ENCODE measurements at places on chromosomes 6 and 20.

GRCh38 chr20:57244221-57244585 lies 22.2 kb downstream of the BMP7 start:
- DNase-seq = no peak

- DNase-seq = no peak
Measured at GRCh38 chr20:38827770-38828281, 22.3 kb downstream of the PPP1R16B start.

- no peak for DNase-seq
Measured at GRCh38 chr20:43102394-43102793, 87.3 kb downstream of the PTPRT start.

DNA sequence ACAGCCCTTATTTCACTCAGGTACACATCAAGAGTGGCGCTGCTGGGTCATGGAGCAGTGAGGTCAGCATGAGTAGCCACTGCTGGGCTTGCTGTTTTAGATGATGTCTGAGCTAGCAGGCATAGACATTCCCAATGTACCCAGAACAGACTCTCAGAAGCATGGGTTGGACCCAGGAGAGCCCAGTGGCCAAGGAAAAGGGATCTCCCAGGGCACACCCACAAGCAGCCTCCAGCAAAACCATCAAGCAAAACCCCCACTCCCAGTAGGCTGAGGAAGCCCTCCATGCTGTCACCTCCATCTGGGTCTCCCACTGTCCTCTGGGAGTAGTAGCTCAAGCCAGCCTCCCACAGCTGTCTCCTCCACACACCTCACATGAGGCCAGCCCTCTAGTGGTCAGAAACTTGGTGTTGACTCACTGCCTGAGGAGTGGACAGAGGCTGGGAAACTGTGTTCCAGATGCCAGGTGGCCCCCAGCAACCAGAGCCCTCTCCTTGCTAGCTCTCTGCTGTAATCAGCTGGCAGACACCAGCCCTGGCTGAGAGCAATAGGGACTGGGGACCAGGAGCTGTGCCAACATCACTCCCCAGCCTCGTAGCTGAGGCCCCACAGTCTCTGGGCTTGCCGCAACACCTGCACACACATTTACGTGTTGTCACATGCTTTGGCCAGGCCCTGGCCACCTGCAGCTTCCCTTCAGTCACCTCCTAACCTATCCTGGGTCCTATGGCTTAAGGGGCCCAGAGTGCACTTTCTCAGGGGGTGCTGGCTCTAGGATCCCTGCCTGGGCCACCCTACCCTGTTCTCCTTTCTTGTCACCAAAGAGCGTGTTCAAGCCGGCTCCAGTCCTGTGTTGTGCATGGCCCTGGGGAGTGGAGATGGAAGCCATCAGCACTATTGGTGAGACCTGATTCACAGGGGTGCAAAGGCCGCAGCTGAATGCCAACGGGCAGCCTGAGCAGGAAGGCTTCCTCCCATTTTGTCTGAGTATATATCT lies 1.9 kb upstream of the AP5S1 start:
- DNase-seq = peak; percentile 65

GRCh38 chr6:163345931-163346330 lies 68.6 kb upstream of the QKI start:
- no peak for DNase-seq

DNA sequence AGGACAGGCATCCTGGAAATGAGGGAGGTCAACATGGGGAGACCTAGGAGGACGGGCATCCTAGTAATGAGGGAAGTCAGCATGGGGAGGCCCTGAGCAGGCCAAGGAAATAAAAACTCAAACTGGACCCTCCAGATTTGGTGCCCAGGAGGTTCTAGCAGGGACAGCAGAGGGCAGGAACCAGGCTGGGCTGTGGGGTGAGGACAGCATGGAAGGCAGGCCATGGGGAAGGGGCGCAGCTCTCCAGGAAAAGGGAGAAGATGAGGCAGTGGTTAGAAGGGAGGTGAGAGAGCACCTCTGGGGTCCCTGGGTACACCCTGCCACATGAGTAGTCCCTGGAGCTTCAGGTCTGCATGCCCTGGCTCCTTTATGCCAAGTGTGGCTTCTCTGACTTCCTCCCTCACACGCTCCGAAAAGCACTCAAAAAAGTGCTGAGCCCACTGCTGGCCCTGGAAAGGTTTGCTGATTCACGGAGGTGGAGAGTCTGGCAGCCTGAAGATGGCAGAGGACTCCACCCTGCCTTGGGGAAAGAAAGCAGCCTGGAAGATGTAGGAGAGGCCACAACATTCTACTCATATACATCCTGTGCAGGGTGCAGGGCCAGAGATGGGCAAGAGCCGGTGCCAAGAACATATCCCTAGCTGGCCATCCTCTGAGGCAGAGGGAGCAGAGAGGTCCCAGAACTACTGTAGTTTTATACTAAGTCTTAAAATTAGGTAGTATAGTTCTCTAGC lies 154.9 kb downstream of the MRPL14 start:
- DNase-seq = peak; percentile 55

DNA sequence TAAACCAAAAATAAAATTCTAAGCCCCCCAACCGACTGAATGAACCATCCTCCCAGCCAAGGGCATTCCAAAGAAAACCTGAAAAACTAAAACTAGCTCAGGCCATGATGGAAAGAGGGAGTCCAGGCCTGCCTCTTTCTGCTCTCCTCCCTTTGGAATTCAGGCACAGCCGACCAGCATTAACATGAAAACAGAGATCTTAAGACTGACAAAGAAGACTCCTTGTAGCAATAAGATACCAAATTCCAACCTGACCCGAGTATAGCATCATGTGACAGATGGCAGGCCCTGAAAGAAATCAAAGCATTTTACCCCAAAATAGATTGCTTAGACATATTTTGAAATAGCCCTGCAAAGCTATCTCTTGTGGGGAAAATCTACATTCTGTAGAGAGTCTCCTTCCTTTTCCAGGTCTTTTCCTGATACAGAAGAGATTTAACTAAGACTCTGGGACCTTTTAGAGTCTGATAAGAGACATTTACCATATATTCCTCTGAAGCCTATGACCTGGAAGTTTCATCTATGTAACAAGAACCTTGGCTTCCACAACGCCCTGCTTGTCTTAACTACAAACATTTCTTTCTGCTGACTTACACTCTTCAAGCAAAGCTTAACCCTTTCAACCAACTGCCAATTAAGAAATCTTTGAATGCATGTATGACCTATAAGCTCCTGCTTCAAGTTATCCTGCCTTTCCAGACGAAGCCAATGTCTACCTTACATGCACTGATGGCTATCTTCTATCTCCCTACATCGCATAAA lies 22.2 kb upstream of the TXLNB start:
- no peak for DNase-seq

Measured in right hindlimb (tissue), 1 donor.